ENCODE measurements at places on chromosomes 1 and 21.

DNA sequence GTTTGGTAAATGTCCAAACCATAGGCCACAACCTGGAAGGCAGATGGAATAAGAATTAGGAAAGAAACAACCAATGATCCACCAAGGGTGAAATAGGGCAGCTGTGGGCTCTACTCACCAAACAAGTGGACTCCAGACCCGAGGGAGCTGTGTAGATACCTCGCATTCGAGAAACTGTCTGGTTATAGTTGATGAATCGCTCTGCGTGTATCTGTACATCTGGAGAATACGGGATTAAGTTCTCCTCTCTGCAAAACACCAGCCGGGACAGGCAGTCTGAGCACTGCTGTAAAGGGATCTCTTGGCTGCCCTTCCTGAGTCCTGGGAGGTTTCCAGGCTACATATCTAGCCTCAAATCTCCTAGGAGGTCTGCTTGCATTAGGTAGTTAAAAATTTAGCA lies 9.4 kb upstream of the UBR4 start:
- no peak for DNase-seq

- DNase-seq, result peak; percentile 56
Measured at GRCh38 chr1:207499573-207499972, 3.6 kb downstream of the CR1 start.

DNA sequence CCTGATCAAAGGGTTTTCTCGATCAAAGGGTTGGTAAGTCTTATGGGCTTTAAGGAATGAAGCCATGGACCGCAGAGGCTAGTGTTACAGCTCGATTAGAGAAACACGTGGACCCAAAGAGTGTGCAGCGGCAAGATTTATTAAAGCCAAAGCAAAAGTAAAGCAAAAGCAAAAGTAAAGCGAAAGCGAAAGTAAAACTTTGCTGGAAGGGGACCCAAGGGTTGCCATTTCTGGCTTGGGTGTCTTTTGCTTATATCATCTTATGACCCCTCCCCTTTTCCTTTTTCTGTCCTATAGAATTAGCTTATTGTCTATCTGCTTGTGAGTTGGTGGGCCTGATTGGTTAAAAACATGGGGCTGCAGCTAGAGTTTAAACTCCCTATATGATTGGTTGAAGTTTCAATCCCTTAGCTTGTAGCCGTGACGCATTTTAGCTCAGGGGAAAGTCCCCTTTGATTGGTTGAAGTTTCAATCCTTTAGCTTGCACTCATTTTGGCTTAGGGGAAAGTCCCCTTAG lies 957.0 kb downstream of the AMY1C start:
- peak; percentile 14 for DNase-seq

- no peak for DNase-seq
Measured at GRCh38 chr21:24861471-24861870, 745.8 kb downstream of the MRPL39 start.

DNA sequence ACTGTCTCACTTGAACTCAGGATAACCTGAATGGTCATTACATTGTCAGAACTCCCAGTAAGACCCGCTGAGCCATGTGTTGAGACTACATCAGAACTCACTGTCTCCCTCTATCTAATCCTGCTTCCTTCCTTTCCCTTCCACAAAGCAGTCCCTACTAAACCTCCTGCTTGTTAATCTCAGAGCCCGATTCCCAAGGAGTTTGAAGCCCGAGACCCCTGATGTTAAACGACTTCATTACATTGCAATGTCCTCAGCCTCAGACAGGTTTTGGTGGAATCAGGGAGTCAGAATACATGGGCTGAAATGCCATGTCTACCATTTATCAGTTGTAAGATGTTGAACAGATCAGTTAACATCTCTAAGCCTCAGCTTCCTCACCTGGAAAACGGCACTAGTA lies 682.4 kb downstream of the ADGRL2 start:
- no peak for DNase-seq

DNA sequence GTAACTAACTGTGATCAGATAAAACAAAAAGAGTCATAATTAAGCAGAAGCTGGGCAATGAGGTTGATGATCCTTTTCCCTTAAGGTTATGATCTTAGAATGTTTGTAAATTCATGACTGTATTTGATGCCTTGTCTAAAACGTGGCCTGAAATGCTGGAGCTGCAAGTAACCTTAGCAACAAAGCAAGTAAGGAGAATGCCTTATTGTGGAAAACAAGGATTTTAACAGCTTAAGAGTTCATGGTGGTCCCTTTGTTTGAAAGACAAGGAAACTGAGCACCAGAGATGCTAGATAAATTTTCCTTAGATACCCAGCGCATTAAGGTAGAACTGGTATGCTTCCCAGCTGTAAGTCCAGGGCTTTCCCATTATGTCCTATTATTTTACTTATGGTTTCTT lies 25.7 kb upstream of the XPR1 start:
- DNase-seq, result no peak

DNA sequence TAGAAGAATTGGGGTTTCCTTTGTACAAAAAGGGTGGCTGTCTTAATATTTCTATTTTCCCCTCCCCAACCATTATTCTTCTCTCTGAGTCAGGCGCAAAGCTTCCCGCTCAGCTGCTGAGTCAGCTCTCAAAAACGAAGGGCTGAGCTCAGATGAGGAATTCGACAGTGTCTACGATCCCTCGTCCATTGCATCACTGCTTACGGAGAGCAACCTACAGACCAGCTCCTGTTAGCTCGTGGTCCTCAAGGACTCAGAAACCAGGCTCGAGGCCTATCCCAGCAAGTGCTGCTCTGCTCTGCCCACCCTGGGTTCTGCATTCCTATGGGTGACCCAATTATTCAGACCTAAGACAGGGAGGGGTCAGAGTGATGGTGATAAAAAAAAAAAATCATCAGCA lies 3.0 kb upstream of the TUFT1 start:
- peak; percentile 94 for DNase-seq

DNA sequence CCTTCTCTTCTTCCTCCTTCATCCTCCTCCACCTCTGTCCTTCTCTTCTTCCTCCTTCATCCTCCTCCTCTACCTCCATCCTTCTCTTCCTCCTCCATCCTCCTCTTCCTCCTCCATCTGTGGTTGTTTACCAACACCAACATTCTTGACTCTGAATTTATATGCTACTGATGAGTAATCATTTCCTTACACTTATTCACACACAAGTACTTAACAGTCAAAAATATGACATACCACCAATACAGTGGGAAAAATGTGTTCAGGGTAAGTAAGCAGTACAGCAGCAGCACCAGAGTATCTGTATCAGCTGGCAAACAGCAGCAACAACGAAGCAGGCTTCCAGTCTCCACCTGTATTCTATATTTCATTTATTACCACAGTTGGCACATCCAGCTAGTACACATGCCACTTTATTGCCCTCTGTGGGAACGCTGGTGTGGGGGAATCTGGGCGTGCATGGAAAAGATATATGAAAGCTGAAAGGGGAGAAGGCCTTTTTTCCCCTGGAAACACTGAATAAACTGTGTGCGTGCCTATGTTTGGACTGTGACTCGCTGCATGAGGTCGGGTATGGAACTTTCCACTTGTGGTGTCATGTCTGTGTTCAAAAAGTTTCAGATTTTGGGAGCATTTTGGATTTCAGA lies 16.0 kb downstream of the ADSS2 start:
- no peak for DNase-seq

GRCh38 chr21:27649762-27650161 lies 682.9 kb upstream of the ADAMTS5 start:
- DNase-seq, result no peak

DNA sequence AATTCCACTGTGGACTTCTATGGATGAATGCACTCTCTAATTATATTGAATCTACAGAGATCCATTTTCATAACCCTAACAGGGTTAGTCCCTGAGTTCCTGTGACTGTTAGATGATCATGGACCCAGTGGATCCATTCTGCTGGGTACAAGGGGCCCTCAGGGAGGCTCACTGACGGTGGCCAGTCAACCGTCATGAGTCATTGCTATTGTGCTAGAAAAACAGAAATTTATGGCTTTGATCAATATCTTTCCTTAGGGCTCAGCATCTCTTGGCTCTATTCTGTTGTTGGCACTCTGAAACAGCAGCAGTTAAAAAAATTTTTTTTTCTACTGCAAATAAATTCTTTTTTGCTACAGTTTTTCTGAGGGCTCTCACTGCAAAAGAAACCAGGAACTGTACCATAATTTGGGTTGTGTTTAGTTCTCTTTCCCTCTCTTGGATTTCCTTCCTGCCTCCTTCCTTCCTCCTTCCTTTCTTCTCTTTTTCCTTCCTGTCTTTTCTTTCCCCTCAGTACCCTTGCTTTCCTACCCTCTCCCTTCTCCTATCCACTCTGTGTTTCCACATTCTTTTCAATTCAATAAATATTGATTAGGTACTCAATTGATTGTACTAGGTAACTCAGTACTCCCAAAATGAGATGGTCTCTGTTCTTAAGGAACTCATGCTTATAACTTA lies 49.5 kb downstream of the UTP25 start:
- no peak for DNase-seq

GRCh38 chr1:59900640-59901039 lies 25.9 kb downstream of the CYP2J2 start:
- no peak for DNase-seq

- DNase-seq, result no peak
Measured at GRCh38 chr1:111709986-111710385, 29.2 kb downstream of the INKA2 start.

- peak; percentile 63 for DNase-seq
Measured at GRCh38 chr1:178262120-178262500, 168.2 kb downstream of the RASAL2 start.

GRCh38 chr1:206933333-206933945 lies 11.7 kb upstream of the FCMR start:
- no peak for DNase-seq

GRCh38 chr21:17900990-17901385 lies 81.8 kb upstream of the C21orf91 start:
- no peak for DNase-seq

GRCh38 chr1:36944883-36945282 lies 89.4 kb downstream of the GRIK3 start:
- DNase-seq, result no peak

- DNase-seq, result no peak
Measured at GRCh38 chr1:223228201-223228600, 85.2 kb upstream of the TLR5 start.

DNA sequence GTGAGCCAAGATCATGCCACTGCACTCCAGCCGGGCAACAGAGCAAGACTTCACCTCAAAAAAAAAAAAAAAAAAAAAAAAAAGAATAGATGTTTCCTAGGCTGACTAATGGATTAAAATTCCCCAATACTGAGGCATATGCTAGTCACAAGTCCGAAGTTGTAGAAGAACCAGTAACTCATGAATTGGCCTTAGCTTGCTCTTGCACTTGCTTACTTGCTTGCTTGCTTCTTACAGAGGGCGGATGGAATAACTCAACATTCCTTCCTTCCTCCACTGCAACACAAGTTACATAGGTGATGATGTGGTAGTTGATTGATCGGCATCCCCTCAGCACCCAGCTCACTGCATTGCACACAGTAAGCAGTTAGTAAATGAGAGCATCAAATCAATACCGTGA lies 2.8 kb upstream of the TARS2 start:
- no peak for DNase-seq

DNA sequence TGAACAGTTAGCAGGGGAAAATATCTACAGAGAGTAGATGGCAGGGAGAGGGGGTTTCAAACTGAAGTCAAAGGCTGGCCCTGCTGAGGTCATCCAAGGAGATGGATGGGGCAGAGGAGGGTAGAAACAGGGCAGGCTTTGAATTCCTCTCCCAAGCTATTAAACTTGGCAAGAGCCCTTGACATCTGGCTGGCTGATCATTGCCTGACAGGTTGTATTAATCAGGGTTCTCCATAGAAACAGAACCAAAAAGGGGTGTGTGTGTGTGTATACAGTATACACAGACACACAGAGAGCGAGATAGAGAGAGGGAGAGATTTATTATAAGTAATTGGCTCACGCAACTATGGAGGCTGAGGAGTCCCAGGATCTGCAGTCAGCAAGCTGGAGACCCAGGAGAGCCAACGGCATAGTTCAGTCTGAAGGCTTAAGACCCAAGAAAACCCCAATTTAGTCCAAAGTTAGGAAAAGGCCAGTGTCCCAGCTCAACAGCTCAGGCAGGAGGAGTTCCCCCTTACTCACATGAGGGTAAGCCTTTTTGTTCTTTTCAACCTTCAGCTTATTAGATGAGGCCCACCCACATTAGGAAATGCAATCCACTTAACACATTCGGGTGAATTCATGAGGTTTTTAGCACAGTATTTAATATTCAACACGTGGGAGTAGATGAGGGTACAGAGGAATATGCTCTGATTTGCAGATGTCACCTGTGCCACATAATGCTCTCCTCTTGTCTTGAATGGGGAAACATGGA lies 46.7 kb upstream of the HAO2 start:
- DNase-seq, result no peak

GRCh38 chr1:40477678-40478053 lies 576 bp downstream of the ZFP69 start:
- no peak for DNase-seq

GRCh38 chr21:38837806-38838461 lies 32.2 kb downstream of the ETS2 start:
- no peak for DNase-seq

GRCh38 chr1:65418522-65419185 lies 1.8 kb upstream of the LEPR start:
- DNase-seq, result no peak

- DNase-seq, result no peak
Measured at GRCh38 chr1:21366288-21366687, 73.6 kb upstream of the NBPF3 start.

GRCh38 chr21:37793660-37794059 lies 122.6 kb downstream of the KCNJ6 start:
- peak; percentile 1 for DNase-seq

- DNase-seq, result no peak
Measured at GRCh38 chr1:209504571-209504970, 78.9 kb upstream of the CAMK1G start.

GRCh38 chr1:203059485-203059884 lies 26.3 kb downstream of the MYOG start:
- no peak for DNase-seq

DNA sequence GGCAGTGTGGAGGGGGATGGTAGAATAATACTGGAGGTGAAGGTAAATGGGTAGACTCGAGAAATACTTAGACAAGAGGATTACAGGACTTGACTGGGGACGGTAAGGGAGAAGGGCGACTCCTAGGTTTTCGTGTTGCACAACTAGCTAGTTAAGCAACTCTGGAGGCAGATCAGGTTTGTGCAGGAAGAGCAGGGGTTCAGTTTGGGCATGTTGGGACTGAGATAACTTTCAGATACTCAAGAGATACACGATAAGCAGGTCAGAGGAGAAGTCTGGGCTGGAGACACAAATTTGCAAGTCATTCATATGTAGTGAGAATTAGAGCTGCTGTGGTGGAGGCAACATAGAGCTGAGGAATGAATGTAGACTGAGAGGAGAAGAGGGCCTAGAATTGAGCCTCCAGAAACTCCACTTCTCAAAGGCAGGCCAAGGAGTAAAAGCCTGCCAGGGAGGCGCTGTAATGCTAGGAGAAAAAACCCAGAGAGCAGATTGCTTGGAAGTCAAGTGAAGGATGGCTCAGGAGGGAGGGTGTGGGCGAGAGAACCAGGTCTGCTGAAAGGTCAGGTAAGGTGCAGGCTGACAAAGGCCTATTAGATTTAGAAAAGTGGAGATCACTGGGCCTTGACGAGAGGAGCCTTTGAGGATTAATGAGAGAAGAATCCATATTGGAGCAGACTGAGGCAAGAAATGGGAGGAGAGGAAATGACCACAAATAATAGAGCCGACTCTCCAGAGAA lies 20.8 kb downstream of the MAB21L3 start:
- no peak for DNase-seq

Measured in fibroblast of the conjunctiva (primary cell).